ENCODE measurements at places on chromosomes 2 and 18. TPM values are rescaled to one million over a fixed set of nuclear protein-coding genes. Genes with fewer than 3 reads are reported as not detected.

- H3K4me3 ChIP-seq = no peak overlapping the region
- H3K27ac ChIP-seq = no peak overlapping the region
- no peaks in the 10 kb centered on the region for H3K36me3 ChIP-seq
- H3K4me1 ChIP-seq = no peaks in the 10 kb centered on the region
Measured at GRCh38 chr2:111219285-111219684, 98.6 kb downstream of the BCL2L11 start.

DNA sequence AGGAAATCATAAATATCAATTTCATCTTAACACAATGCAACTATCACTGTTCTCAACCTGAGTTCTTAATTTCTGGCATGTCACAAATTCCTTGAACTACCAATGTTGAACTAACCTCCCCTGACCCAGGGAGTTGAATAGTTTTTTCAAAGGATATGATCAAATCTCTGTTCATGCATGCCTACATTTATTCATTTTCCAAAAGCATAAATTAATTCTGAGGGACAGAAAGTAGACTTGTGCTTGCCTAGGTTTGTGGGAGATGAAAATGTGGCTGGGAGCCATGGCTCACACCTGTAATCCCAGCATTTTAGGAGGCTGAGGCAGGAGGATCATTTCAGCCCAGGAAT lies 175.7 kb downstream of the TGIF1 start:
- no peak for DNase-seq
- H3K4me3 ChIP-seq = no peak overlapping the region
- peak overlapping the region; percentile 99 for H3K27ac ChIP-seq
- H3K36me3 ChIP-seq = no peaks in the 10 kb centered on the region
- H3K27me3 ChIP-seq = no peaks in the 10 kb centered on the region

GRCh38 chr2:46269544-46270273 lies 27.5 kb upstream of the EPAS1 start:
- no peaks in the 10 kb centered on the region for H3K36me3 ChIP-seq
- peaks cover 4% of the 10 kb centered on the region for H3K4me1 ChIP-seq
- H3K4me3 ChIP-seq = no peak overlapping the region
- H3K27ac ChIP-seq = no peak overlapping the region
- peak; percentile 89 for DNase-seq

GRCh38 chr18:54173980-54174630 lies 50.4 kb downstream of the MBD2 start:
- no peak for DNase-seq
- H3K36me3 ChIP-seq = no peaks in the 10 kb centered on the region
- no peak overlapping the region for H3K27ac ChIP-seq
- no peaks in the 10 kb centered on the region for H3K4me1 ChIP-seq

DNA sequence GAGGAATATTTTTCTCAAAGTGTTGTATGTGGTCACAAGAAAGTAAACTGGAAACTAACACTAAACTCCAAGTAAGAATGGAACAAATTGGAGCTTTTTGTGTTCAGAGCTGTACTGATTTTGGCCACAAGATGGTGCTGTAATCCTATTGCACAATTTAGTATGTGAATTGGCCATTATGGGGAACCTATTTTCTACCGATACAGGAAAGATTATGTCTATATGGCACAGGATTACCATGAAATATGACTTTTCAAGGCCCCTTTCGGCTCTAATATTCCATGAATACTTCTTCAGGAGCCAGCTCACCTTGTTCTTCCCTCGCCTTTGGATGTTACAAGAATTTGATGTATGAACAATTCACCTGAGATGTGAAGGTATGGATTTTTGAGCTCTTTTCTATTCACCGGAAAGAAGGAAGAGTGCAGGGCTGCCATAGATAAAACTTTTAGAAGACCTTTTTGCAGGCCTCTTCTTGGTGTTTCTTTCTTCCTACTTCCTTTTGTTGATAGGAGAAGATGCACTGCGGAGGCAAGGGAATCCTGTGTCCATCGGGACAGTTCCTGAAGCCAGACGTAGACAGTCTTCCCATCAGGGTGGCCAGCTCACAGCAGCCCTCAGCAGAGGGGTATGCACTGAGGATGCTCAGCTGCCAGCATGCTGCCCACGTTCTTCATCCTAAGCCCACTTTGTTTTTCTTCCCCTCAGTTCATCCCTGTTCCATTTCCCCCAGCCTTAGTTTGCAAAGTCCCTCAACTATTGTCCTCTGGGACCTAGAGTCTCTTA lies 13.3 kb downstream of the MRPL44 start:
- no peak overlapping the region for H3K27ac ChIP-seq
- H3K4me1 ChIP-seq = no peaks in the 10 kb centered on the region
- peaks cover 2% of the 10 kb centered on the region for H3K36me3 ChIP-seq
- H3K27me3 ChIP-seq = no peaks in the 10 kb centered on the region
- DNase-seq = peak; percentile 74

DNA sequence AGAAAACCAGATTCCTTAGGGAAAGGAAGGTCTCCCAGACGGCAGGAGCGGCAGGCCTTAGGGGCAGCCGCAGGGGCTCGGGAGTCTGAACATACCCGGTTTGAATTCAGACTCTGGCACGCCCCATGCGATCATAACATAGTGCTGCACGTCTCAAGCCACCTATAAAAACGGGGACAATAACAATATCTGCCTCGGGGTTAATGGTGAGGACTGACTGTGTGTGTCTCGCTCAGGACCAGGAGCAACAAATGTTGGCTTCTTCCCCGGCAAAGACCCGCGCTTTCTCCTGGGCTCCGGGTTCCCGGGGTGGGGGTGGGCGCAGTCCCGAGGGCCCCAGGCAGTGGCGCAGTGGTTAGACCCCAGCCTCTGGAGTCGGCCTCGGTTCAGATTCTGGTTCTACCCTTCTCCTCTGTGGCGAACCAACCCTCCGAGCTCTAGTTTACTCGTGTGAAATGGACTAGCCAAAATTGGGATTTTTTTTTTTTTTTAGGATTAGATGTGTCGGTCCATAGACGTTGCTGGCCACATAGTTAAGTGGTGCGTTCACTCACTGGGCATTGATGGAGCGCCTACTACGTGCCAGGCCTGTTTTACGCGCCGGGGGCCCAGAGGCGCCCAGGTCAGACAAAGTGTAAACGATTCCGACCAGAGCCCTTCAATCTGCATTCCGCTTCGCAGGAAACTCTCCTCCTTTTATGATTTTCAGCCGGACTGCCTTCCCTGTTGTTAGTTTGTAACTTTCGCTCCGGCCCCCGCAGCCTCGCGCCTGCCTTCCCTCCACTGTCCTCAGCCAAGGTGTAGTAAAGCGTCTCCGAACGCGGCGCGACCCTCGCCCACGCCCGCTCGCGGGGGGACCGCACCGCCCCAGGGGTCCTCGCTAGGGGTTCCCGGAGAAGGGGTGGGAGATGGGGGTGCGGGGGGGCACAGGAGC lies 820 bp upstream of the SH3BP4 start:
- no peaks in the 10 kb centered on the region for H3K27me3 ChIP-seq
- DNase-seq = peak; percentile 74
- peaks cover 22% of the 10 kb centered on the region for H3K4me1 ChIP-seq
- peak overlapping the region; percentile 59 for H3K4me3 ChIP-seq
- H3K36me3 ChIP-seq = peaks cover 1% of the 10 kb centered on the region
- H3K27ac ChIP-seq = peak overlapping the region; percentile 98

GRCh38 chr18:80202264-80202998 lies 44.9 kb downstream of the PARD6G start:
- H3K4me3 ChIP-seq = no peak overlapping the region
- H3K4me1 ChIP-seq = no peaks in the 10 kb centered on the region
- H3K27ac ChIP-seq = no peak overlapping the region
- H3K36me3 ChIP-seq = no peaks in the 10 kb centered on the region
- DNase-seq = no peak

DNA sequence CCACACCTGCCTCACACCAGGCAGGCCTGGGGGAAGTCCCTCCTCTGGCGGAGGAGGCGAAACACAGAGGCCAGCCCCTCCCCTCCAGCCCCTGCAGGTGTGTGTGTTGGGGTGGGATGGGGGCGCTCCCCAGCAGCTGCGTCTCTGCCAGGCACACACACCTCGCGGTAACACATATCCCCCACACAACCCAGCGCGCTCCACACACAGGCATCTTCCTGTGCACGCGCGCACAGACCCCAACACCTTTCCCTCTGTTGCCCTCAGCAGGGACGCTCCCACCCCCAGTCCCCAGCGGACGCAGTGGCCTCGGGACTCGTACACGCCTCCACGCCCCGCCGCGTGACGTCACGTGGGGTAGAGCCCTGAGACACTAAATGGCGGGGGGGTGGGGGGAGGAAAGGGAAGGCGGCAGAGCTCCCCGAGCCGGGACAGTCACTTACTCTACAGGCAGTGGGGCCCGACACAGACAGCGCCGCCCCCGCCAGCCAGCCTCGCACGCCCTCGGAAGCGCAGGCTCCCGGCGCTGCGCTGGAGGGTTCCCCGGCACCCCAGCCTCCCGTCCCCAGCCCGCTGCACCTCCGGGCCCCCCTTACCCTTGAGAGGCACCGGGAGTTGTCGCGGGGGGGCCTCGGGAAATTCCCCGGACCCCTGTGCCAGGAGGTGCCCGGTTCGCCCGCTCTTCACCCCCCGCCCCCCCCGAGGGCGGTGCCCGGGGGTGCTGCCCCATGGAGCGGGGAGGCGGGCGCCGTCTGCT lies at the start of gene WNT10A:
TSS of gene WNT10A (plus strand) at position 751 of the 757 bp plus-strand sequence. CDS start 144 bp downstream, outside the sequence.
- H3K27me3 ChIP-seq = peaks cover 59% of the 10 kb centered on the region
- DNase-seq = no peak
- no peaks in the 10 kb centered on the region for H3K36me3 ChIP-seq

GRCh38 chr18:48542513-48543181 lies 3.8 kb downstream of the CTIF start:
- H3K36me3 ChIP-seq = no peaks in the 10 kb centered on the region
- H3K4me3 ChIP-seq = no peak overlapping the region
- no peak overlapping the region for H3K27ac ChIP-seq

DNA sequence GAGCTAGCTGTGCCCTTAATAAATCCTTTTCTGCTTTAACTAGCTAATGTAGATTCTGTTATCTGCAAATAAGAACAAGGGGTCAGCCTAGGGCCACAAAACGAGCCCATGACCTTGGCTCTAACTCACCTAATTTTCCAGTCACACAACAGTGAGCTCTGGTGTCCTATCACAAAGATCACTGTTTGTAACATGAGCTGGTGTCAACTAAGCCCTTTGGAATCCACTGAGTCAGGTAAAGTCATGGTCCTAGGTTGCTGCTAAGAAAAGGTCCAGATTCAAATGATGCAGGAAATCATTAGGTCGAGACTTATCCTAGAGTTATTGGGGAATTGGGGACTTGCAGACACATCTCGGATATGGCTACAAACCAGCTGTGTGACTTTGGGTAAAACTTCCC lies 49.9 kb downstream of the ST8SIA5 start:
- DNase-seq = no peak
- H3K36me3 ChIP-seq = no peaks in the 10 kb centered on the region
- H3K4me3 ChIP-seq = no peak overlapping the region
- H3K27ac ChIP-seq = no peak overlapping the region

DNA sequence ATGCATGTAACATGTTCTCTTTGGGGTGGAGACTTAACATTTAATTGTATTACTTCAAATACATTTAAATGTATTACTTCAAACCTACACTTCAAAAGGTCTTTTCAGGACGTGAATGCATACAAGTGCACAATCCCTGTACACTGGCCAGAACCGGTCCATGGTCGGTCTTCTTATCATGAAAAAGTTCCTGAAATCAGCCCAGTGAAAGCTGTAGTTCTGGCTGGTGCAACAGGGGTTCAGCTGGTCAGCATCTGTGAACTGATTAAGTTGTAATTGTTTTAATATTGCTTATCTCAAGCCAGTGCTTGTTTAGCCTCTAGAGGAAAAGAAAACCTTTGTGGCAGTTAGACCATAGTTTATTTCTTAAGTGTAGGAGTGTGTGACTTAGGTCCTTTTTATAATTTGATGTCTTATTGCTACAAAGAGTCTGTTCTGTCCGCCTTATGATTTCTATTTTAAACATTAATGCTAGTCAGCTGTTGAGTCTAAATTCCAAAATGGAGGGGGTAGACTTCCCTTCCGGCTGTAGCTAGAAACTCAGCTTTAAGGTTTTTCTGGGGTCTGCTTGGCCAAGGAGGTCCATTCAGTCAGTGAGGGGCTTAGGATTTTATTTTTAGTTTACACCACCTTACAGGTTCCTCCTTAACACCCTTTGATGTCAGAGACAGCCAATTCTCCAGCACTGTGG lies 768 bp upstream of the CYBRD1 start:
- no peaks in the 10 kb centered on the region for H3K36me3 ChIP-seq
- H3K4me1 ChIP-seq = peaks cover 5% of the 10 kb centered on the region
- H3K4me3 ChIP-seq = peak overlapping the region; percentile 96
- no peak for DNase-seq
- H3K27ac ChIP-seq = peak overlapping the region; percentile 78

DNA sequence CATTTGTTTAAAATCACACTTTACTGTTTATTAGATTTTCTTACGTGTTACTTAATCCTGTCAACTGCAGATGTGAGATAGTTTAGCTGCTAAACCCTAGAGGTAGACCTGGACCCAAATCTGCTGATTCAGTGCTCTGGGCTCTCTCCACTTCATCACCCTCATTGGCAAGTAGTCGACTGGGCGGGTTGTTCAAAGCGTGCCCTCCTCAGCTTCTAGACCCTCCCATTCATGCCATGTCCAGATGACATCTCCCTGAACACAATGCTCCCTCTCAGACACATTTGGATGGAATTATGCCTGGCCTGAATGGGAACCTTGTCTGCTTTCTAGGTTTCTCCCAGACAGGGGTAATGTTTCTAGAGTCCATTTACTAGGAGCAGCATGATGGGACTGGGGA lies 43.7 kb downstream of the RPIA start:
- no peak overlapping the region for H3K27ac ChIP-seq
- no peaks in the 10 kb centered on the region for H3K27me3 ChIP-seq
- no peaks in the 10 kb centered on the region for H3K36me3 ChIP-seq
- DNase-seq = no peak
- no peak overlapping the region for H3K4me3 ChIP-seq

- no peaks in the 10 kb centered on the region for H3K36me3 ChIP-seq
- no peaks in the 10 kb centered on the region for H3K27me3 ChIP-seq
- H3K4me1 ChIP-seq = peaks cover 8% of the 10 kb centered on the region
- peak overlapping the region; percentile 6 for H3K27ac ChIP-seq
- DNase-seq = peak; percentile 96
Measured at GRCh38 chr2:188322569-188323551, 31.2 kb downstream of the GULP1 start.

DNA sequence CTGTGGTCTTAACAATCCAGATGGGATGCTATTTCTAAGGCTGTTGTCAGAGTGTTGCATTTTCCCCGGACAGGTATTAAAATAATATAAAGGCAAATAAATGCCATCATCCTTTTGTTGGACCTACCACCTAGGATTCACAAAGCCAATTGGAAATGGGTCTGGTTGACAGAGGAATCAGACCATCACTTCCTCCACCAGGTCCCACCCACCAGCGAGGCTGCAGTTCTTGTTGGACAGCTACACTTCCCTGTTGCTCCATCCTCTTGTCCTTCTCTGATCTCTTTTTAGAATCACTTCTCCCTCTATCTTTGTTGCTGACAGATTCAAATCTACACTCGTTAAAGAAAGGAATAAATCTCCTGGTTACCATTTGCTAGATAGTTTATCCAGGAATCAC lies 1.1 kb downstream of the TMEM169 start:
- H3K27me3 ChIP-seq = no peaks in the 10 kb centered on the region
- no peaks in the 10 kb centered on the region for H3K4me1 ChIP-seq
- H3K4me3 ChIP-seq = no peak overlapping the region
- no peak for DNase-seq
- H3K27ac ChIP-seq = no peak overlapping the region

Gene TMEM163
- not detected for total RNA-seq

Gene KCTD1
- 7.4 TPM for total RNA-seq

Gene SIX3
- not detected for total RNA-seq

Gene CERKL
- total RNA-seq = not detected

Data from fibroblast of lung (primary cell).